Mucosa of descending colon (tissue), 3 donors: ENCODE measurements at places on chromosomes 16 and 17. TPM values are rescaled to one million over a fixed set of nuclear protein-coding genes. Genes with fewer than 3 reads are reported as not detected.

DNA sequence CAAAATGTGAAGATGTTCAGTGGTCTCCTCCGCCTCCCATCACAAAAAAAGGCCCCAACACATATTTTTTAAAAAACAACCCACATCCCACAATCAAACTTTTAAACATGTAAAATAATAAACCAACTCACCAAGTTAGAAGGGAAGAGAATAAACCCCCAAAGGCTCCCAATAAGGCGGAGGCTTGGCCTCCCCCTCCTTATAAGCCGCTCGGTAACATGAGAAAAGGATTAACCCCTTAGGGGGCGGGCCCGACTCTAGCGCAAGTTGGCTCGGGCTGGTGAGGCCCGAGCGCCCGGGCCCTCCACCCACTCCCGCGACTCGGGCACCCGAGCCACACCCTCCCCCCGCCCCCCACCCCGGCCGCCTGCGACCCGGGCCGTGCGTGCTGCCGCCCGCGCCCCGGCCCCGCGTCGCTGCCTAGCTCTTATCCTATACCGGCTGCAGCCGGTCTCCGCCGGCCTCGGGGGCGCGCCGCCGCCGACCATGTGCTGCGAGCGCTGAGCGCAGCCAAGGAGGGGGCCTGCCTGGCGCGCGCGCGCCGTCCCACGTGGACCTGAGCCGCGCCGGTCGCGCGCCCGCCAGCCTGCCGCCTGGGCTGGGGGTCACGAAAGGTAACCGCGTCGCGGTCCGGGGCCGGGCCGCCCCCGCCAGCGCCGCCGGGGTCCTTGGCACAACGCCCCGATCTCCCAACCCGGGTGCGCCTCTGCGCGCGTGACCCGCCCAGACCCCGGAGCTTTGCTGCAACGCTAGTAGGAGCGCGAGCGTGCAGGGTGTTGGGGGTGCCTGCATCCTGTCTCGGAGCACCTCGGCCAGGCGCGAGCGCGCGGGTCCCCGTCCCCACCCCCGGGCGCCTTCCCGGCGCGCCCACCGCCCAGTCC lies at the start of the genes ARSG and SLC16A6:
Gene ARSG, plus strand, starts transcription at position 541 of the 881 bp plus-strand sequence. CDS start 15,999 bp downstream, outside the sequence.
Gene SLC16A6, minus strand, starts transcription at position 173 of the 881 bp plus-strand sequence. CDS start 12,807 bp downstream, outside the sequence.
- DNase-seq: peak; percentile 90

GRCh38 chr16:24346734-24347133 lies 90.6 kb downstream of the CACNG3 start:
- no peak for DNase-seq

- DNase-seq: no peak
Observed at GRCh38 chr17:81549826-81550225, 2.3 kb downstream of the FAAP100 start.

- no peak for DNase-seq
Observed at GRCh38 chr17:60110586-60110985, 31.9 kb upstream of the HEATR6 start.

The CDK5R1 gene
- 2.1 TPM for total RNA-seq

The CHTF8 gene
- total RNA-seq: 107 TPM

The HIGD1B gene
- not detected for total RNA-seq

- no peak for DNase-seq
Observed at GRCh38 chr17:27466743-27467375, 10.6 kb downstream of the KSR1 start.
